Ovary (tissue), 10 donors: ENCODE measurements at places on chromosomes 4 and X. TPM values are rescaled to one million over a fixed set of nuclear protein-coding genes. Genes with fewer than 3 reads are reported as not detected.

- DNase-seq, result no peak
Measured at GRCh38 chr4:35025152-35025834, 1219.0 kb downstream of the ARAP2 start.

The XAGE1A gene
- total RNA-seq, result not detected

The WNK3 gene
- total RNA-seq, result 5.6 TPM

DNA sequence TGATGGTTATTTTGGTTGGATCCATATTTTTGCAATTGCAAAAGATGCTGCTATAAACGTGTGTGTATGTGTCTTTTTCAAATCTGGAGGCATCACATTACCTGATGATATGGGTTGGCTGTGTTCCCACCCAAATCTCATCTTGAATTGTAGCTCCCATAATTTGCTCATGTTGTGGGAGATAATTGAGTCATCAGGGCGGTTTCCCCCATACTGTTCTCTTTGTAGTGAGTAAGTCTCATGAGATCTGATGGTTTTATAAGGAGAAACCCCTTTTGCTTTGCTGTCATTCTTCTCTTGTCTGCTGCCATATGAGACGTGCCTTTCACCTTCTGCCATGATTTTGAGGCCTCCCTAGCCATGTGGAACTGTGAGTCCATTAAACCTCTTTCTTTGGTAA is 33.4 kb downstream of the APOOL start:
- no peak for DNase-seq

DNA sequence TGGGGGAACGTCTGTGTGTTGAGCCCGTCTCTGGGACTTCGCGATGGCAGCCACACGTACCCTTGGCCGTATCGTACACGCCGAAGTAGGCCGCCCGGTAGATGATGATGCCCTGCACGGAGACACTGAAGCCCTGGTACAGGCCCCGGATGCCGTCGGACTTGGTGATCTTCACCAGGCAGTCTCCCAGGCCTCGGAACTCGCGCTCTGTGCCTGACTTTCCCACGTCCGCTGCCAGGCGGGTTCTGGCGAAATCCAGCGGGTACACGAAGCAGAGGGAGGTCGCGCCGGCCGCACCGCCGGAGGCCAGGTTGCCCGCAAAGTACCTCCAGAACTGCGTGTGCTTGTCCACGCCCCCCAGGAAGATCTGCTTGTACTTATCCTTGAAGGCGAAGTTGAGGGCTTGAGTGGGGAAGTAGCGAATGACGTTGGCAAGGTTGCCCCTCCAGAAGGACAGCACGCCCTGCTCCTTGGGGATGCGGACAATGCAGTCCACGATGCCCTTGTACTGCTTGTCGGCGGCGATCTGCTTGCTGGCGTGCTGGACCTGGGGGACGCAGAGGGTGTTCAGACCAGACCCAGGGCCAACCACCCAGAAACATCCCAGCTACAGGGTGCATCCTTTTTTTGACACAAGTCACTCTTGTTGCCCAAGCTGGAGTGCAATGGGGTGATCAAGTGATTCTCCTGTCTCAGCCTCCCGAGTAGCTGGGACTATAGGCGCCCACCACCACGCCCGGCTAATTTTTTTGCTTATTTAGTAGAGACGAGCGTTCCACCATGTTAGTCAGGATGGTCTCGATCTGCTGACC is 2.5 kb downstream of the SLC25A6 start:
- peak; percentile 21 for DNase-seq

- no peak for DNase-seq
Measured at GRCh38 chrX:38438321-38438720, 85.9 kb downstream of the OTC start.

The PRPS2 gene
- 501 TPM for total RNA-seq

The SPANXB1 gene
- total RNA-seq, result not detected

DNA sequence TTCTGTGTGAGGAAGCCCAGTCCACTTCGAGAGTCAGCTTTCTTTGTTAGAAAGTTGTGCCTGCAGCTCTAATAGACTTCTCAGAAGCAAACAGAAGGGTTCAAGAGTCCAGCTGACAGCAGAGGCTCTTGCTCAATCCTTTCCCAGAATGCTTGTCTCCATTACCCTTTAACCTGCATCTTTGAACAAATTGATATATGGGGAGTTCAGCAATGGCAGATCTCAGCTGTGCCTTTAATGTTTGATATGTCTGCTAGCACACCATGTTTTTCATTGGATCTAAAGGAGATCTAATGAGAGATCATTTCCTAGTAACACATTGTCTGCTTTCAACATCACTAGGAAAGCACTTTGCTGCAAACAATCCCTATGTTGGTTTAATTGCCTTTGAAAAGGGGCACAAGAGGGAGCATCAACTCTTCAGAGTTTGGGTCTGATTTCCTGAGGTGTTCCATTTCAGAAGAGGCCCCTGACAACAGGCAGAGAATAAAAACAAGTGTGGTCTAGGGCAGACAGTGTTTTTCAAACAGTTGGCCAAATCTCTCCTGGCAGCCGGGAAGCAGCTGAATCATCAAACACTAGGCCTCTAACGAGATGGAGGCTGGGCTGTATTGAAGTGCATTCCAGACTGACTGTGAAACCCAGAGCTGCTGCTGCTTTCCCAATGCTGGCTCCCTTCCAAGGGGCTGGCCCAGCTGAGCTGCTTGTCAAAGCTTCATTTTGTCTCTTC is 55.5 kb downstream of the LUZP4 start:
- DNase-seq, result peak; percentile 90

GRCh38 chr4:152590179-152591031 is 54.5 kb upstream of the FBXW7 start:
- DNase-seq, result no peak

DNA sequence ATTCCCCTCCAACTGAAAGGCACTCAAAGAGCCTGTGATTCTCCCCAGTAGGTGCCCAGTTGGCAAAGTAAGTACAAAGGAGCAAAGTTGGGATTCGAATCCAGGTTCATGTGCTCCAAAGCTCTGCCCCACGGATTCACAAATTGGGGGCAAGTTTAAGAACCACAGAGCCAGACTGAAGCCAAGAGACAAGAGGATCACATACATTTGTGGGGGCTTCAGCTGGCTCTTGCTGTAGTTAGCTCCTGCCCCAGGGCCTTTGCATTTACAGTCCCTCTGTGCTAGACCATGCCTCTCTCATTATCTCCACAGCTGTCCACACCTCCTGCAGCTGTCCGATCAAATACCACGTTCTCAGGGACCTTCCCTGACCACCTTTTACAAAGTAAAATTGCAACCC is 18.8 kb downstream of the PNMA6F start:
- no peak for DNase-seq

- DNase-seq, result no peak
Measured at GRCh38 chr4:182367153-182367552, 124.0 kb downstream of the TENM3 start.

The NUDT11 gene
- 10.1 TPM for total RNA-seq

GRCh38 chrX:18360867-18361266 is 6.4 kb upstream of the SCML2 start:
- no peak for DNase-seq

The FGG gene
- 14.9 TPM for total RNA-seq

DNA sequence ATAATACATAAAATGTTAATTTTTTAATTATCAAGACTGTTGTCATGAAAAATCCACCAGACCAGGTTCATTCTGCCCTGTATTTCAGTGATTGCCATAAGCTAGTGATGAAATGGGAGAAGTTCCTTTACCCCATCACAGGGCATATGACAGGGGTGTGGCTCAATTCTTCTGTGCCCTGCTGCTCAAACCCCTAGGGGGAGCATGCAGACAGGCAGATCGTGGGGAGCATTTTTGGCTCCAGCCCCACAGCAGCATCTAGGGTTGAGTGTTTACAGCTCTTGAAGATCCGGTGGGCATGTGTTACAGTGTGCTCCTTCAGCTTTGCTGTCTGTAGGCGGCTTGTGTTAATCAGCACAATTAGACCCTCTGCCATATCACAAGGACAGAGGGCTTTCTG is 700.7 kb downstream of the PCDH18 start:
- DNase-seq, result no peak

The TNMD gene
- 1.4 TPM for total RNA-seq

- no peak for DNase-seq
Measured at GRCh38 chr4:130192787-130193186, 1096.8 kb downstream of the C4orf33 start.

The CSAG1 gene
- total RNA-seq, result not detected

DNA sequence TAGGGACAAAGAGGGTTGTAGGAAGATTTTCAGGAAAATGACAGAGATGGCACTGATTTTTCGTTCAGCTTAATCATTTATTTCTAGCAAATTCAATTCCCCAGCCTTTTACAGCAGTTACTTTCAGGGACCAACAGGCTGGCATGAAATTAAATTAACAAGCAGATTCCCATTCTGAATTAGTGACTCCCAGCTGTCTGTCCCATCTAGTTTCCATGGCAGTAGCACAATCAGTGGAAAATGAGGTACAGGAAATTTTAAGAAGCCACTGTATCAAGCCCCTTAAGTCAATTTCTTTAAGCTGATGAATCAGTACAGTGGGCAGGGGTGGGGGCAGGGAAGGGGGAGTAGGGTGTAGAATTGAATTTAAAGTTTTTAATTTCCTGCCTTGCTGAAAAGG is 121.1 kb upstream of the TEX13C start:
- no peak for DNase-seq

The ARX gene
- total RNA-seq, result 28.5 TPM

GRCh38 chr4:96102541-96103026 is 262.7 kb downstream of the PDHA2 start:
- DNase-seq, result no peak

DNA sequence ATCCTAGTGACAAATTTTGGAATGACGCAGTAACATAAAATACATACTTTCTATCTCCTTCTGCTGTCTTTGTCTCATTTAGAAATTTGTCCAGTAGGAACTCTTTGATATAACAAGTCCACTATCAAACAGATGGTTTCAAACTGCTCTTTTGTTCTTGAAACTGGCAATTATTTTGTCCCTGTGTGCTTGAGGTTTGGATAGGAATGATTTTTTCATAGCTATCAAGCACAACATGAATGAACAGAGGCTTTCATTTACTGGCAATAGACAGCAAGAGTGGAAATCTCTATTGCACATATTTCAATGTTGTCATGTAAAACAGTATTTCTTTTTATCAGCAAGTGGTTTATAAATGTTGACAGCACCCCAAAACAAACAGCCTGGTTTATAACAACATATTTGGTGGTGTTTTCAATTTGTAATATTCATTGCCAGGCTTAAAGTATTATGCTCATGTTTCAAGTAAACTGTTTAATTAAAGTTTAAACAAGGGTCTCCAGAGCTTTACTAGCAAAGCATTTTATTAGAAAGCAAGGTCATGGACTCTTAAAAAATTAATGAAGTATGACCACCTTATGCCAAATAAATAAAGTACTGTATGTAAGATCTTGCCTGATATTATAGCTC is 60.0 kb downstream of the TIGD2 start:
- DNase-seq, result no peak

The ETDB gene
- total RNA-seq, result not detected

GRCh38 chr4:165537028-165537648 is 158.3 kb downstream of the CPE start:
- no peak for DNase-seq

DNA sequence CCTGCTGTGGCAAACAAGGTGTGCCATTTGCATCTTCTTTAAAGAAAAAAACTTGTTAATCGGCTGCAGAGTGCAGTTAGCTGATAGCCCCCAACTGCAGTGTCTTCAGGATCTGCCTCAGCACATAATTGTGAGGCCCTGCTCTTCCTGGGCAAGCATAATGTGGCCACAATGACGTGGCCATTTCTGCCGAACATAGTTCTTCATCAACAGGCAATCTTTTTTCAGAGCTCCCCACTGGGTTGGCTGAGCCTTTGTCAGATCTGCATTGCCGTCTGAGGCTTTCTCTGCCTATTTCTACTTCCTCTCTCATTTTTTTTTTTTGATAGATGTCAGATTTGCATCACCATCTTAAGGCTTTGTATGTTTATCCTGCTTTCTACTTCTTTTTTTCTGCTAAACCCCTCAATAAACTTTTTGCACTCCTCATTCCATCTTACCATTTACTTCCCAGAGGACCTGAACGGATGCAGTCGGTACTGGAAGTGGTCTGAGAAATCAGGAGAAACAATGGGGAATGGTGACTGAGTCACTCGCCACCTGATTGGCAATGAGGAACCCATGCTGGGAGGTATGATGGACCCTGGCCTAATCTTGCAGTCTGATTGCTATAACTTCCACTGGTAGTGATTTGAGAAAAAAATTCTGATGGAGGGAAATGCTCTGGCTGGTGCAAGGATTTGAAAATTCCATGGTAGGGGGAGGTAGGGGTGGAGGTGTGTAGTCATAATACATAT is 21.2 kb upstream of the TAB3 start:
- DNase-seq, result no peak

- DNase-seq, result no peak
Measured at GRCh38 chr4:142191901-142192300, 555.5 kb downstream of the IL15 start.

- no peak for DNase-seq
Measured at GRCh38 chr4:52576961-52577623, 82.0 kb downstream of the USP46 start.

- no peak for DNase-seq
Measured at GRCh38 chrX:154598656-154599055, 13.7 kb downstream of the CTAG1A start.

The P2RY10 gene
- not detected for total RNA-seq

DNA sequence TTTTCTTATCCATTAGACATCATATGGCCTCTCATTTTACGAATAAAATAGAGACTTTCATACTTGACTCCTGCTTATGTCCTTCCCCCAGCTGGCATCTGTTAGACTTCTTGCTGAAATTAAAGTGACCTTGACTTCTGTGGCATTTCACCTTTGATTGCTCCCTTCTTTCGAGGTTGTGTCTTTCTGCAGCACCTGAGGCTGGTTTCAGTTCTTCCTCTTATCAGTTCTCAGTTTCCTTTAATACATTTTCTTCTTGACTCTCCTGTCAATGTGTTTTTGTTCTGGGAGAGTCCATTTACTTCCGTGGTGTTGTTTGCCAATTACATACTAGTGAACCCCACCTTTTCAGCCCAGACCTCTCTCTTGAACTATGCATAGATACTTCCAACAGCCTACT is 81.6 kb downstream of the RBPJ start:
- DNase-seq, result no peak

DNA sequence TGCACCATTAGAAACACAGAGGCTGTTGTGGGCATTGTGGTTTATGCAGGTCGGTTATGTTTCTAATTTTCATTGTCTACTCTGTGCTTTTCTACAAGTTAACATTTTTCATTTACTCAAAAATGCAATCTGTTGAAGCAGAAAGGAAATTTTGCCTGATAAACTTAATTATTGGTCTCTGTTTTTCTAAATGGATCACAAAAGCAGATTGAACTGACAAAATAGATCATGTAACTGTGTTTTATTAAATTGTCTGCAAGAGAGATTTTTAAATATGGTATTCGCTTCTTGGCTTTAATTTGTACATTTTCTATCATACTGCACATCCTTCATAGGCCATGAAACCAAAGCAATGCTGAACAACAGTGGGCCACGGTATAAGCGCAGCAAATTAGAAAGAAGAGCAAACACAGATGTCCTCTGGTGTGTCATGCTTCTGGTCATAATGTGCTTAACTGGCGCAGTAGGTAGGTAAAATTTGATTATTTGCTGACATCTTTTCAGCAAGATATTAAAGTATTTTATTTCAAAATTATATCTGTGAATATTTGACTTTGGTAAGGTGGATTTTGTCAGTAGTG is 50.6 kb downstream of the ATP10D start:
- no peak for DNase-seq
